ENCODE measurements at places on chromosomes 3 and 15. TPM values are rescaled to one million over a fixed set of nuclear protein-coding genes. Genes with fewer than 3 reads are reported as not detected.
A peak's percentile ranks its signal among the peaks of the same experiment; 100 is the strongest.

SLC49A4 gene
- total RNA-seq = 21.3 TPM

CLN6 gene
- total RNA-seq = 18.9 TPM

GLDN gene
- total RNA-seq = 8.6 TPM

ZDHHC23 gene
- 33.2 TPM for total RNA-seq

MAGEL2 gene
- 0.08 TPM for total RNA-seq

CD80 gene
- 0.29 TPM for total RNA-seq

PLS1 gene
- 418 TPM for total RNA-seq

LPP gene
- total RNA-seq = 246 TPM

- no peak overlapping the region for H3K4me3 ChIP-seq
- DNase-seq = no peak
- H3K36me3 ChIP-seq = peaks cover 47% of the 10 kb centered on the region
Observed at GRCh38 chr15:74621546-74621920, 5.9 kb downstream of the CLK3 start.

DNA sequence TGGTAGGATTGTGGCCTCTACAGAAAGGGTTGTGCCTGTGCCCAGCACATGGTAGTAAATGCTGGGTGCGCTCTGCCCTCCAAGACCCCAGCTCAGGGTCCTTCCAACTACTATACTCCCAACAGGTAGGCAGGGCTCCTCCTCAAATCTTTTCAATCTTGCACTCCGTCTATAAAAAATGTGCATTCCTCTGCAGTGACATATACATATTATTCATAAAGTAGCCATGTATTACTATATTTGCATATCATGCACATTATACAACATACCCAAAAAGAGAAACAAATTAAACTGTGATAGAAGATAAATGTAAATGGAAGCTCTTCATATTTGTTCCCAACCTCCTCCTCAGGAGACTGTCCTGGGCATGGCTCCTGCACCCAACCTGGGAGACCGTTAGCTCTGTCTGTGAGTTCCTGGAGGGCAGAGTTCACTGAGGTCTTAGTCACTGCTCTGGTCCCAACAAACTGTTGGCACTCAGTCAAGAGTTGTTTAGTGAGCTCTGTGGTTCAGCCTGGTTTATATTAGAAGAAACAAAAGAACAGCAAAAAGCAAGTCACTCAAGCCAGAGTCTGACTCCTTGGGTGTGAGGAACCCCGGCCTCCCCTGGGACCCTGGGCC is 47.7 kb upstream of the GRIP2 start:
- no peak overlapping the region for H3K4me3 ChIP-seq
- no peaks in the 10 kb centered on the region for H3K27me3 ChIP-seq
- H3K36me3 ChIP-seq = no peaks in the 10 kb centered on the region
- H3K27ac ChIP-seq = no peak overlapping the region
- H3K4me1 ChIP-seq = no peaks in the 10 kb centered on the region

GRCh38 chr3:69510481-69511030 is 124.7 kb upstream of the FRMD4B start:
- H3K27me3 ChIP-seq = no peaks in the 10 kb centered on the region
- DNase-seq = no peak
- no peak overlapping the region for H3K4me3 ChIP-seq
- H3K4me1 ChIP-seq = no peaks in the 10 kb centered on the region
- H3K36me3 ChIP-seq = no peaks in the 10 kb centered on the region
- H3K27ac ChIP-seq = no peak overlapping the region

- DNase-seq = no peak
- H3K4me3 ChIP-seq = no peak overlapping the region
- H3K36me3 ChIP-seq = no peaks in the 10 kb centered on the region
- H3K4me1 ChIP-seq = no peaks in the 10 kb centered on the region
Observed at GRCh38 chr3:149529099-149529498, 54.6 kb downstream of the TM4SF4 start.

DNA sequence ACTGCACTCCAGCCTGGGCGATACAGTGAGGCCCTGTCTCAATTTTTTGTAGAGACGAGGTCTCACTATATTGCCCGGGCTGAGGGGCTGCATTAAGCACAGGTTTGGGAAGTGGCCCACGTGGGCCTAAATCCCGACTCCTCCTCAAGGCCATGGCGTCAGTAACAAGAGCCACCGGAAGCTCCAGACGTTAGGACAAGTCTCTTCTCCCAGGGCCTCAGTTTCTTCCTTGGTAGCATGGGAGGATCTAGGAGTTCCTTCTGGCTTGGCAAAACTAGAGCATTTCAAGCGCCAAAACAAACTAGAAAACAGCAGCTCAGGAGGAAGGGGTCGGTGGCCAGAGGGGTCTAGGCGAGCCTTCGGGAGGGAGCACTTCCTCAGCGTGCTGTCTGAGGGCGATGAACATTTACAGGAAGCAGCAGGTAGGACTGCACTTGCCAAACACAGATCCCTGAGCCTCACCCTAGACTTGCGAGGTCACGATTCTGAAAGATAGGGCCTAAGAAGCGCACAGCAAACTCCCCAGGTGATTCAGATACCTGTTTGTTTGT is 536 bp downstream of the SNAPC5 start:
- H3K36me3 ChIP-seq = peaks cover 17% of the 10 kb centered on the region
- H3K27ac ChIP-seq = peak overlapping the region; percentile 81
- H3K4me1 ChIP-seq = peaks cover 10% of the 10 kb centered on the region
- H3K4me3 ChIP-seq = peak overlapping the region; percentile 95
- DNase-seq = no peak
- H3K27me3 ChIP-seq = no peaks in the 10 kb centered on the region

GRCh38 chr3:53377794-53378193 is 30.5 kb upstream of the DCP1A start:
- no peak for DNase-seq
- H3K27ac ChIP-seq = no peak overlapping the region
- H3K4me3 ChIP-seq = no peak overlapping the region
- no peaks in the 10 kb centered on the region for H3K36me3 ChIP-seq
- no peaks in the 10 kb centered on the region for H3K27me3 ChIP-seq
